ENCODE measurements at places on chromosomes 11 and 22.

- no peak for DNase-seq
Measured at GRCh38 chr11:35178873-35179272, 39.9 kb downstream of the CD44 start.

- no peak for DNase-seq
Measured at GRCh38 chr11:35404388-35404775, 15.0 kb downstream of the SLC1A2 start.

- DNase-seq = no peak
Measured at GRCh38 chr11:12679471-12679870, 5.2 kb downstream of the TEAD1 start.

DNA sequence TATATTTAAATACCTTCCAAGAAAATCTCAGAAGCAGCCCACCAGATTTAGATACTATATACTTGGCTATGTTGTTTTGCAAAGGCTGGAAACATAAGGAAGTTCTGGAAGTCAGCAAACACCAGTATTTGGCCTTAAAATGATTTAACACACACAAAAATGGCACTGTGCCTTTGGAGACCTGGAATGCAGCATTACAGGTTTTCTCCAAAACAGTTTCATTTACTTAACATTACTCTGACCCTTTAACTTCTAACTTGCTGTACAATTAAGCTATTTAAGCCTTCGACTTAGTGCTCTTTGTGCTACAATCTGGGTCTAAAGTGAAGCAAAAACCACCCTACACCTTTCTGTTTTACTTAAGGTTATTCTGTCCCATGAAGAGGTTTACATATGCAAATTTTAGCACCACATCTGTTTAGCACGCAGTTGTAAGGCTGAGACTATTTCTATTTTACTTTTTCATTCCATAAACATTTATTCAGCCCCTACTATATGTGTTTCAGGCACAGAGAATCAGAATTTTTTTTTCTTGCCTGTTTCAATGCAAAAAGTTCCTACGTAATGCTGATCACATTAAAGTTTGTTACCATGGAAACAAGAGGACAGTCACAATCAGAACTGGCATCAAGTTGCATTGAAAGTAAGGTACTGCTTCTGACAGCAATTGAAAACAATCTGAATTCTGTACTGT, 70.3 kb downstream of the MAML2 start:
- no peak for DNase-seq

DNA sequence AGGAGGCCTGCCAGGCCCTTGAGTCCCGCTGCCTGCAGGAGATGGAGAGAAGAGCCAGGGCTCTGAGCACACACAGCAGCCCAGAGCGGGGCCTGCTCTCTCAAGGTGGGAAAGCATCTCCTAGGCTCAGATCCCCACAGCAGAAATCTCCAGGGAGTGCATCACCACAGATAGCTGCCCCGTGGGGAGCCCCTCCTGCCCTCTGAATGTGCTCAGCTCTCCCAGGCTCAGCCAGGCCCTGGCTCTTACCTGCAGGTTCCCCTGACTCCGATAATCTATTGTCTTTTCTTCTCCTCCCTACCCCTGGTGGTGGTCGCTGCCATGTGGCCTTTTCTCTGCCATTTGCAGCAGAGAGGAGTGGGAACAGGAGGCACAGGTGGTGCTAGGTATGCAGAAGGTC, 49.9 kb downstream of the BTG4 start:
- no peak for DNase-seq

DNA sequence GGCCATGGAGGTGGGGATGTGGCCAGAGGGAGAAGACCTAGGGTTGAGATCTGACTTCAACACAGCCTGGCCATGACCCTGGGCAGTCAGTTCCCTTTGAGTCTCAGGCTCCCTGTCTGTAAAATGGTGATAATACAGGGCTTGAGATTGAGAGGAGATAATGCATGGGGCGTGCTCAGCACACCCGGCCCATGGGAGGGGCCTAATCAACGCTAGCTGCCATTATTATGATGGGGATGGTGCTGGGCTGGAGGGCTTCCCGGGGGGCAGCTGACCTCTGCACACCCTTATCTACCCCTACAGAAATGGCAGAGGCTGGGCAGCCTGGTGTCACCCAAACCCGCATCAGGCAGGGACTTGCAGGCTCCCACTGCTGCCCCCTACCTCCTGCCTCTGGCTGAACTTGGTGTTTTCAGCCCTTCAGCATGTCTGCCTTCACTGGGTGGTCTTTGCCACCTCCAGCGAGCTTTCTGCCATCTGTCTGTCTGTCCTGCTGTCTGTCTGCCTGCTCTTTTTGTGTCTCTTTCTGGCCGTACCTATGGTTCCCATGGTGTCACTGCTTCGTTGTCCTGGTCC, 84.5 kb downstream of the CACNA1I start:
- no peak for DNase-seq

All from hypothalamus (tissue), 51 donors.